Activated naive CD4-positive, alpha-beta T cell treated with anti-CD3 and anti-CD28 coated beads for 36 hours (primary cell): ENCODE measurements at places on chromosomes 1 and 21. TPM values are rescaled to one million over a fixed set of nuclear protein-coding genes. Genes with fewer than 3 reads are reported as not detected.

The BNIPL gene
- 1.1 TPM for total RNA-seq

- H3K36me3 ChIP-seq, result no peaks in the 10 kb centered on the region
- DNase-seq, result no peak
- H3K4me3 ChIP-seq, result no peak overlapping the region
- no peaks in the 10 kb centered on the region for H3K27me3 ChIP-seq
- no peaks in the 10 kb centered on the region for H3K4me1 ChIP-seq
- no peak overlapping the region for H3K27ac ChIP-seq
Measured at GRCh38 chr1:93729906-93730305, 48.3 kb upstream of the BCAR3 start.

DNA sequence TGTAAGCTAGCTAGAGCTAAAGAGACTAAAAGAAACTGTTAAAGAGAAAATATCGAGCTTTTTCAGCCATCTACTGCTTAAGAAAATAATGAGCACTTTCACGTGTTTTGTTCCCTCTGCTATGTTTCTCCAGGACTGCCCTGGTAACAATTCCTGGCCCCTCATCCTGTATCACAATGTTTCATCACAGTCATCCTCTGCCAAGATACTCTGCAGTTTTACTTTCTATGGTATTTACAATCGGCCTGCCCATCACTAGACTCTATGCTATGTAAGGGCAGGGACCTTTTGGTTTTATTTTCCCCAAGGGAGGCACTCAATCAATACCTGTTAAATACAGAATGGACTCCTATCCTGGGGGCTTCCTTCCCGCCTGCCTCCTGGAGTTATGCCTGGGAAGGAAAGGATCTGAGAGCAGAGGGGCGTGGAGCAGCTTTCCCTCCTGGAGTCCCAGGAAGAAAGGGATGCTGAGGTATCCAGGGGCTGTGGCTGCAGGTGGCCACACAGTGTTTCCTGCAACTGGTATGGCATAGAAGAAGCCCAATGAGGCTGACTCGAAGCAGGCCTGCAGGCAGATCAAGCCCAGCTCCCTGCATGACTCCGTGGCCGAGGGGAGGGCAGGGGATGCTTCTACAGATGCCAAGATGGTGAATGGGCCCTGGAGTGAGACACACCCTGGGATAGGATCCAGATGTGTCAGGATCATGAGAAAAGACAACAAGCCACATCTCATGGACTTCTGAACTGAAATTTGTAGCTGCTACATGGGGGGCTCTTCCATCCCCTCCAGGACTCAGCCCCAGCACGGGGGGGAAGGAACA is 52.9 kb downstream of the MATN1 start:
- no peaks in the 10 kb centered on the region for H3K4me1 ChIP-seq
- H3K27me3 ChIP-seq, result peaks cover 6% of the 10 kb centered on the region
- DNase-seq, result no peak
- no peak overlapping the region for H3K27ac ChIP-seq
- H3K36me3 ChIP-seq, result no peaks in the 10 kb centered on the region

DNA sequence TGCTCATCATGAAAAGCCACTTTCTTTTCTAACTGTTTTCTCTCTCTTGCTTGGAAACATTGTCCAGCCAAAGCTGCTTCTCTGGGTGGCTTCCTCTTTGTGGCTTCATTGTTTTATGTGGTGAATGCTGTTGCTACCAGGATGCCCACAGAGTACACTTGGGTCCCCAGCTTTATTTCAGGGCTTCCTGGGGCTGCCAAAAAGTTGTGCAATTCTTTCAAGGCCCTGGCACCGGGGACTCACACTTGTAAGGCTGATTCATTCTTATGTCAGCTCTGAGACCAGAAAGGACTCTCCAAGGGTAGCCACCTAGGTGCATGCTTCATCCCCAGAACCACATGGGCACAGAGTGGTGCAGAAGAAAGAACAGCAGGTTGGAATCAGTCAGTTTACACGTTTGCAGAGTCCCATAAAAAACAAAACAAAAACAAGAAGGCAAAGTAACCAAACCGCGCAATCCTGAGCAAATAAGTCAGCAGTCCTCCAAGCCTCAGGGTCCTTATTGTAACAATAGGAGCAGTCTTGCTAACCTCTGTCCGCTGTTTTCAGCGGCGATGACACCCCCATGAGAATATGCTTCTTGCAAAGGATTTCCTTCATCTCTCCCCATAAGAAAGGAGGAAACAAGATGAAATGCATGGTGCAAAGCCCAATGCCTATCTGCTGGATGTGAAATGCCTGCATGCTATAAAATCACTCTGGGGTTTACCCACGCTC is 89.9 kb upstream of the SSX2IP start:
- H3K27me3 ChIP-seq, result no peaks in the 10 kb centered on the region
- H3K36me3 ChIP-seq, result no peaks in the 10 kb centered on the region
- peaks cover 22% of the 10 kb centered on the region for H3K4me1 ChIP-seq
- H3K27ac ChIP-seq, result no peak overlapping the region
- peak; percentile 23 for DNase-seq

The UTS2 gene
- not detected for total RNA-seq
